ENCODE measurements at places on chromosomes 2 and 18. TPM values are rescaled to one million over a fixed set of nuclear protein-coding genes. Genes with fewer than 3 reads are reported as not detected.

- H3K4me3 ChIP-seq: no peak overlapping the region
- peaks cover 10% of the 10 kb centered on the region for H3K4me1 ChIP-seq
- H3K27ac ChIP-seq: no peak overlapping the region
- no peak for DNase-seq
Measured at GRCh38 chr18:36405611-36406010, 108.1 kb downstream of the FHOD3 start.

DNA sequence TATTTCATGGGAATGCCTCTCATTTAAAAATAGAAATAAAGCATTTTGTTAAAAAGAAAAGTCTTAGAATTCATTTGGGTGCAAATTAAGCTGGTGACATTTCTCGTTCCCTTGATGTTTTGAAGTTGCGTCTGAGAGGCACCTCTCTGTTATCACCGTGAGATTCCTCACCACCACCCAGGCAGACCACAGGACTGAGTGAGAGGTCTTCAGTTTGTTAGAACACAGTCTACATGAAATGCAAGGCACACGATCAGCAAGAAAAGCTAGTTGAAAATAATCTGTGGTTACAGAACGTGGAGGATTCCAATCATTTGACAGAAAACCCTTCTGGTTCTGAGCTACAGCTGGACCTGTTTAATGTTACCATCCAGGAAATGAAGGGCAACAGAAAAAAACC is 116.0 kb downstream of the UXS1 start:
- H3K36me3 ChIP-seq: no peaks in the 10 kb centered on the region
- H3K27me3 ChIP-seq: no peaks in the 10 kb centered on the region
- no peak overlapping the region for H3K27ac ChIP-seq
- H3K4me1 ChIP-seq: peaks cover 10% of the 10 kb centered on the region

RAPGEF4 gene
- total RNA-seq: 4.4 TPM

GRCh38 chr2:215397632-215398341 is 38.1 kb downstream of the FN1 start:
- no peak for DNase-seq
- peaks cover 26% of the 10 kb centered on the region for H3K36me3 ChIP-seq
- H3K4me3 ChIP-seq: no peak overlapping the region
- no peaks in the 10 kb centered on the region for H3K27me3 ChIP-seq
- no peak overlapping the region for H3K27ac ChIP-seq
- H3K4me1 ChIP-seq: no peaks in the 10 kb centered on the region
